ENCODE measurements at places on chromosomes 2 and 18.

DNA sequence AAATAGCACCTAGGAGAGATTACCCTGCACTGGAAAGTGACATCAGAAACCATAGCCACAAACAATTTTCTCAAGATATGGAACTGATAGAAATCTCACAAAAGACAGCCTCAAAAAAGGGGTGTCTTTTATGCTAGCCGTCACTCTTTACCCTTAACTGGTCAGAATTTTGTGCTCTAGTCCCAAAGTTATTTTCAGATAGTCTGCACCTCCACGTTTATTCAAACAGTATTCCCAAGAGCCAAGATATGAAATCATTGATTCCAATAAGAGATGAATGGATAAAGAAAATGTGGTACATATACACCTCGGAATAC is 23.5 kb upstream of the PMAIP1 start:
- no peak for DNase-seq

DNA sequence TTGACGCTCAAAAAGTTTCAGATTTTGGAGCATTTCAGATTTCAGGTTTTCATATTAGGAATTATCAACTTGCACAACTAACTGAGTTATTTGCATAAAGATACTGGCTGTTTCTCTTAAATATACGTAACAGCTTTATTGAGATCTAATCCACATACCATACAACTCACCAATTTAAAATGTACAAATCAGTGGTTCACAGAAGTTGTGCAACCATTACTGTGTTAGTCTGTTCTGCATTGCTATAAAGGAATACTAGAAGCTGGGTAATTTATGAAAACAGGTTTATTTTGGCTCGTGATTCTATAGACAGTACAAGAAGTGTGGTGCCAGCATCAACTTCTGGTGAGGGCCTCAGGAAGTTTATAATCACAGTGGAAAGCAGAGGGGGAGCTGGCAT is 8.2 kb downstream of the ATIC start:
- no peak for DNase-seq

- no peak for DNase-seq
Observed at GRCh38 chr2:239188536-239188935, 212.3 kb downstream of the HDAC4 start.

- DNase-seq, result no peak
Observed at GRCh38 chr18:32871786-32872185, 99.0 kb upstream of the KLHL14 start.

DNA sequence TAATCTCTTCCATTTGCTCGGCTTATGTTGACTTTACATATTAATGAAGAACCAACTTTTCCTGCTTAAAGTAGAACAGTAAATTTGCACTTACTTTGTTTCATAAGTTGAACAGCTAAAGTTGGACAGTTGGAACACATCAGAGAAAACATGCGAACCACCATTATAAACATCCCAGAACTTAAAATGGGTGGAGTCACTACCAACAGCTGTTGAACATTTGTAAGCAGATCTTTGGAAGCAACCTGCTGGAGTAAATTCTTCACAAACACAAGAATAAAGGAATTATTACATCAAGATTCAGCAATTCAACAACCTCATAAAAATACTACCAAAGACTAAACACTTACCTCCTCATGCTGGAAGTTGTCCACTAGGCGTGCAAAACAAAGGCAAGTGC is 96.4 kb upstream of the DNER start:
- DNase-seq, result no peak

GRCh38 chr2:14778015-14778414 is 145.5 kb downstream of the LRATD1 start:
- no peak for DNase-seq

DNA sequence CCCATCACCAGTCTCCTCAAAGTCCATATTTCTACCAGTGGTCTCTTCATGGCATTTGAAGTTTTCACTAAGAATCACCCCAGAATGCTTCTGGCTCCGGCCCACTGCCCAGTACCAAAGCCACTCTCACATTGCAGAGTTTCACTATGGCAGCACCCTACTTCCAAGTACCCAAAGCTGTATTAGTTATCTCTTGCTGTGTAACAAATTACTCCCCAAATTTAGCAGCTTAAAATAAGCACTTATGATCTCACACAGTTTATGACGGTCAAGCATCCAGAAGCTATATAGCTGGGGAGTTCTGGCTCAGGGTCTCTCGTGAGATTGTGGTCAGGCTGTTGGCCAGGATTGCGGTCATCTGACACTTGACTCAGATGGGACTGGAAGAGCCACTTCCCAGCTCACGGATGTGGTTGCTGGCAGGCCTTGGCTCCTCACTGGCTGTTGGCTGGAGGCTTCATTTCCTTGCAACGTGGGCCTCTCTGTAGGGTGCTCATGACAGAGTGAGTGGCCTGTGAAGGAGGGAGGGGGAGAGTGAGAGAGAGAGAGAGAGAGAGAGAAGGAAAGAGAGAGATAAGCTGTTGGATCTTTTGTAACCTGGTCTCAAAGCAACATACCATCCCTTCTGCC is 189.5 kb downstream of the CTIF start:
- no peak for DNase-seq

GRCh38 chr2:197054437-197054836 is 127.9 kb upstream of the PGAP1 start:
- no peak for DNase-seq

DNA sequence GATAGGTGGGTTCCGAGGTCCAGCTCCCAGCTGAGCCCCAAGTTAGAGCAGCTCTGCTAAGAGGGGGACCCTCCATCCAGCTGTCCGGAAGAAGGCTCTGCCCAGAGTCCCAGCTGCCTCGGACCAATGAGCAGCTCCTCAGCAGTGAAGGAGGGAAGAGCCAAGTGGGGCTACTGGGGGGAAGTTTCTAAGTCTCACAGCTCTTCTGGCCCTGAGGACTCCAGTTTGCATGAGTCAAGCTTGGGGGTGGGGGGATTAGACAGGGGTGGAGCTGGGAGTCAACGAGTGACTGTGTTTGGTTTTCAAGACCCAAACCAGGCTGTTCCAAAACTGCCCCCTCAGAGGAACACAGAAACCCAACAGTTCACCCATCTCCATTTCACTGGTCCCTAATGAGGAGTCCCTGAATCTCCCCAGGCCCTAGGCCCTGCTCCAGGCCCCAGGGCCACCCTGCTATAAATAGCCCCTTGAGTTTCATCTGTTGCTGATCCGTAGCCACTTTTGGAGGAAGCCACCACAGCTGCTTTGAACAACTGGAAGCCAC is 100.9 kb downstream of the TNS1 start:
- no peak for DNase-seq

GRCh38 chr2:75528221-75528977 is 32.3 kb downstream of the EVA1A start:
- no peak for DNase-seq

GRCh38 chr2:144405321-144405720 is 114.6 kb downstream of the ZEB2 start:
- DNase-seq, result no peak

GRCh38 chr18:7638321-7638720 is 71.2 kb downstream of the PTPRM start:
- no peak for DNase-seq

GRCh38 chr18:10320791-10321190 is 133.6 kb upstream of the APCDD1 start:
- no peak for DNase-seq

- DNase-seq, result no peak
Observed at GRCh38 chr2:162106146-162106551, 32.1 kb upstream of the DPP4 start.

GRCh38 chr2:200443376-200443775 is 66.5 kb downstream of the KCTD18 start:
- DNase-seq, result no peak

- DNase-seq, result no peak
Observed at GRCh38 chr2:215693193-215693998, 257.5 kb upstream of the FN1 start.

Measured in Karpas-422 (cell line).